ENCODE measurements at places on chromosomes 1 and 21. TPM values are rescaled to one million over a fixed set of nuclear protein-coding genes. Genes with fewer than 3 reads are reported as not detected.

Gene CPLANE2
- total RNA-seq = 12.4 TPM

DNA sequence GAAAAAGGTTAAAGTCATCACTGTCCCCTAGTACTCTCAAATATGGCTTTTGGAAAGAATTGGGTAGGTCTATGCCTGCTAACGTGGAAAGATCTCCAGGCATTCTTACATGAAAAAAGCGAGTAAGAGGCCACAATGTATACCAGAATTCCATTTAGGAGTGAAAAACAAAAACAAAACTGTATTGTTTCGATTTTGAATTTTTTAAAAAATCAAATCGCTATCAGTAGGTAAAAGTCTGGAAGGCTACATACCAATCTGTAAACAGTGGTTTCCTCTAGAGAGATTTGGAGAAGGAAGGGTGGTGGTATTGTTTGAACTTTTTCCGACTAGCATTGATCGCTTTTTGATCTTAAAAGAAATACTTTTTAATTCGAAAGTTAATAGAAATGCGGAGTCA, 55.9 kb downstream of the RRAGC start:
- no peak for DNase-seq

Gene STUM
- 0.28 TPM for total RNA-seq

DNA sequence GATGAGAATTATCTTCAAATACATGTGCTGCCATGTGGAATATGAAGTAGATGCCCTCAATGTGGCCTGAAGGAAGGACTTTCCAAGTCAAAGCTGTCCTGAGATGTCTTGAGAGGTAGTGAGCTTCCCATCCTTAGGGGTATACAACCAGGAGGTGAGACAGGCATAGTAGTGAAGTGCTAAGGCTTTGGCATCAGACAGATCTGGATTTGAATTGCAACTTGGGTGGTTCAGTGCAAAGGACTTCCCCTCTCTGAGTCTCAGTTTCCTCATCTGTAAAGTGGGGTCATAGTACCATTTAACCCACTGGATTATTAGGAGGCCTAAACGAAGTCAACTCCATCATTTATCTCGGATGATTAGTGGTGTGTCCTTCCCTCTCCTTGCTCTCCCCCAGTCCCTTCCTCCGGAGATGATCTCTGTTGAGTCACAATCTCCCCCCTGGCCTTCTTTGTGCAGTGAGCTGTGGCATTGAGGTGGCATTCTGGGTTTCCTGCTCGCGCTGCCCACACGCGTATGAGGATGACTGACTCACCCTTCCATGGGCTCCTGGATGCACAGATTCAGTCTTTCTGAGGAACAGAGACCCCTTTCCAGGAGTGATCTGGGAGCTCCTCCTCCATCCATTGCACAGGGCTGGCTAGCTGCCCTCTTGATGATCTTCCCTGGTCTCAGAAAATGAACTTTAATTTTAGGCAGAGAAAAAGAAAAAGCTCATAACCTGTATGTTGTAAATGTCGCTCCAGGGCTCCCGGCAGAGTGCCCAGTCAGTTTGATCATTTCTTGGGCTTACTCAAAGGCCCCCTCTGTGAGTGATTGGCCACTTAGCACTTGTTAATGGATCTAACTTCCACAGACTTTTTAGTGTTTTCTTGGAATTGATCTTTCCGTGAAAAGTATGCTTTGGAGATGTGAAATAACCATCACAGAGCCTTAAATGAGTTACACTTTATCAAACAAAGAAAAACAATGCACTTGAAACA, 354.6 kb downstream of the PTPRU start:
- no peak for DNase-seq

Data from adrenal gland (tissue), 19 donors.